ENCODE measurements at places on chromosomes 7 and 10. TPM values are rescaled to one million over a fixed set of nuclear protein-coding genes. Genes with fewer than 3 reads are reported as not detected.

The TFR2 gene
- total RNA-seq: 0.35 TPM

The UPK3B gene
- total RNA-seq: 5.1 TPM

The OPN1SW gene
- not detected for total RNA-seq

The SLC16A9 gene
- total RNA-seq: 1.6 TPM

The MRLN gene
- total RNA-seq: not detected

The ADAM22 gene
- 5.4 TPM for total RNA-seq

The TWIST1 gene
- total RNA-seq: 14.2 TPM

The NKX2-3 gene
- total RNA-seq: 0.42 TPM

The JAKMIP3 gene
- total RNA-seq: 0.42 TPM

DNA sequence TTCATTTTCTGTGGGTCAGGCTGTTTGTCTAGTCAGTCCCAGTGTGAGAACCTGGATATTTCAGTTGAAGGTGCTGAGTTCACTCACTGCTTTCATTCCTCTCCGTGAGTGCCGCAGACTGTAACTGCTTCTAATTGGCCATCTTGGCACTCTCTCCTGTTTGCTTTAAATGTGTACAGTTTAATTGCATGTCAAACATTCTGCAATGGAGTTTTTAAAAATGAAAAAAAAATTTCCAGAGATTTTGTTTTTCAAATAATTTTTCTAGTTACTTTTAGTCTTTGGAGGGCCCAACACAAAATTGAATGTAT is 87.8 kb downstream of the CCSER2 start:
- no peak for DNase-seq
- H3K4me3 ChIP-seq: no peak overlapping the region
- H3K27ac ChIP-seq: no peak overlapping the region
- H3K36me3 ChIP-seq: no peaks in the 10 kb centered on the region

DNA sequence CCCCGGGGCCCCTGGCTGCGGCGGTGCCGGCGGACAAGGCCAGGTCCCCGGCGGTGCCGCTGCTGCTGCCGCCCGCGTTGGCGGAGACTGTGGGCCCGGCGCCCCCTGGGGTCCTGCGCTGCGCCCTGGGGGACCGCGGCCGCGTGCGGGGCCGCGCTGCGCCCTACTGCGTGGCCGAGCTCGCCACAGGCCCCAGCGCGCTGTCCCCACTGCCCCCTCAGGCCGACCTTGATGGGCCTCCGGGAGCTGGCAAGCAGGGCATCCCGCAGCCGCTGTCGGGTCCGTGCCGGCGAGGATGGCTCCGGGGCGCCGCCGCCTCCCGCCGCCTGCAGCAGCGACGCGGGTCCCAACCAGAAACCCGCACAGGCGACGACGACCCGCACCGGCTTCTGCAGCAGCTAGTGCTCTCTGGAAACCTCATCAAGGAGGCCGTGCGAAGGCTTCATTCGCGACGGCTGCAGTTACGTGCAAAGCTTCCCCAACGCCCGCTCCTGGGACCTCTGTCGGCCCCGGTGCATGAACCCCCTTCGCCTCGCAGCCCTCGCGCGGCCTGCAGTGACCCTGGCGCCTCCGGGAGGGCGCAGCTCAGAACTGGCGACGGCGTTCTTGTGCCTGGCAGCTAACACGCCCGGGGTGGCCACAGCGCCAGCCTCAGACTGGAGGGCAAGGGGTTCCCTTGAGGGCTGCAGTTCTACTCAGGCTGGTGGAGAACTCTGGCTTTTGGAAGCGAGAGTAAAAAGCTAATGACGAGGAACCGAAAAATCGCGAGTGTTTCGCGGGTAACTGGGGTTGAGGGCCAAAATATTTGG is 804 bp downstream of the FRAT1 start:
- peak overlapping the region; percentile 95 for H3K4me3 ChIP-seq
- H3K27me3 ChIP-seq: no peaks in the 10 kb centered on the region
- peaks cover 18% of the 10 kb centered on the region for H3K4me1 ChIP-seq
- no peaks in the 10 kb centered on the region for H3K36me3 ChIP-seq

DNA sequence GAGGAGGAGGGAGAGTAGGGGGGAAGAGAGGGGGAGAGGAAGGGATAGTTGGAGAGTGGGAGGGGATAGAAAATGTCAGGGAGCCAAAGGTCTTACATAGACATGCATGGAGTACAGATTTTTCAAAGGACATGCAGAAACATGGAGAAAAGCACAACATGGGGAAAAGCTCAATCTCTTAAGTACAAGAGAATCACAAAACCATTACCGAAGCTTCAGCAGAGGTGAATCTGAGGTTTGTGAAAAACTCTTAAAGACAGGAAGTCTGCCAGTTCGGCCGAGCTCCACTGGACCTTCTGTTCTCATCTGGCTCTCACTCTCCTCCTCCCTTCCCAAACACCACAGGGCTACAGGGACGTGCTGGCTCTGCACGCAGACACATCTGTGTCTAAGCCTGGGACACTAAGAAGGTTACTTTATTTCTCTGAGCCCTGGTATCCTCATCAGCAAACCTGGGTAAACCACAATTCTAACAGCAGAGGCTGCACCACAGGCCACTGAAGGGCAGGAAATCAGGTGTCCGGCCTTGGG is 133.9 kb downstream of the COBL start:
- no peaks in the 10 kb centered on the region for H3K36me3 ChIP-seq
- no peak overlapping the region for H3K4me3 ChIP-seq
- no peak overlapping the region for H3K27ac ChIP-seq
- no peaks in the 10 kb centered on the region for H3K4me1 ChIP-seq
- no peaks in the 10 kb centered on the region for H3K27me3 ChIP-seq

DNA sequence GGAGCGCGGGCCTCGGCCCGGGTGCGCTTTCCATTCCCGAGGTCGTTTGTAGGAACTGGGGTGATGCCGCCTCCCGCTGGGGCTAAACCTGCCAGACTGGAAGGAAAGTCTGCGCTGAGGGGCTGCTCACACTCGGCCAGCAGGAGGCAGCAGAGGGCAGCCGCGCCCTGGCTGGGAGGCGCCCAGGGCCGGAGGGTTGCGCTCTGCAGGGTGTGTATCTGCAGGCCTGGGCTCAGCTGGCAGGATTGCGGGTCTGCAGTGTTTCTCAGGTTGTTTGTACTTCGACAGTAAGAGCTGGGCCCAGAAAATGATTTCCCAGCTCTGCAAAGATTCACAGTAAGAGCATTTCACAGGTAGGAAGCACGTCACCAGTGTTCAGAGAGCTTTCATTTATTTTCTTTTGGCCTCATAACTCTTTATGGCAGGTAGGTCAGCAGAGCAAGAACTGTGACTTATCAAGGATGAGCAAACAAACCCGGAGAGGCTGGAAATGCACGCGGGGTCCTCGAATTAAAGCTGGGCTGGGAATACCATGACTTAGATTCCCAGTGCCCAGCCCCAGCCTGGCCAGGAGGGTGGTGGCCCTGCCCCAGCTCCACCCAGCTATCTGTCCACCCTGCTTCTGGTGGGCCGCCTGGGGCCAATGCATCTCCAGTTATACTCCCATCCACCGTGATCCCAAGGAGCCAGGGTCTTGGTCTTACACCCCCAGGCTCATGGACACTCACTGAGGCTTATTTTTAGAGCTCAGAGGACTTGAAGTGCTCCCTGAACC is 15.2 kb upstream of the PPP2R2D start:
- H3K27ac ChIP-seq: no peak overlapping the region
- no peaks in the 10 kb centered on the region for H3K27me3 ChIP-seq
- no peaks in the 10 kb centered on the region for H3K4me1 ChIP-seq
- peak; percentile 23 for DNase-seq
- no peak overlapping the region for H3K4me3 ChIP-seq
- no peaks in the 10 kb centered on the region for H3K36me3 ChIP-seq

DNA sequence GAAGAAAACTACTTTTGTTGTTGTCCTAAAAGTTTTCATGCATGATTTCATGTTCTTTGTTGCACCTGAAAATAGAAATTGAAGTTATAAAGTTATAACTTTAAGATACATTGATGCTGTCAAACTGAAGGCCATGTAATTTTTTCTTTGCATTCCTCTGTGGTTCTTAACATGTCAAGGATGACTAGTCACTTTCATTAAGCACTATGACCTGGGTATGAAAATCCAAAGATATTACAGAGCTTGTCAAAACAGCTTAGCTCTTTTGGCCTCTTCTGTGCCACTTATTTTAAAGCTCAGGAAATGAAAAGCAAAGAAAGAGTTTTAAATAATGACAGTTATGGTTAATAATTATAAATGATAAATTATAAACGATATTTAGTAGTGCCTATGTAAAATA is 241.6 kb upstream of the CACNA2D1 start:
- H3K4me3 ChIP-seq: no peak overlapping the region
- no peaks in the 10 kb centered on the region for H3K27me3 ChIP-seq
- H3K36me3 ChIP-seq: no peaks in the 10 kb centered on the region
- no peaks in the 10 kb centered on the region for H3K4me1 ChIP-seq

- H3K4me3 ChIP-seq: no peak overlapping the region
- H3K27ac ChIP-seq: no peak overlapping the region
- no peak for DNase-seq
- H3K36me3 ChIP-seq: no peaks in the 10 kb centered on the region
- no peaks in the 10 kb centered on the region for H3K4me1 ChIP-seq
- no peaks in the 10 kb centered on the region for H3K27me3 ChIP-seq
Observed at GRCh38 chr7:12314199-12314598, 89.5 kb downstream of the VWDE start.

- no peak overlapping the region for H3K4me3 ChIP-seq
- H3K4me1 ChIP-seq: no peaks in the 10 kb centered on the region
- DNase-seq: no peak
- H3K36me3 ChIP-seq: no peaks in the 10 kb centered on the region
- no peak overlapping the region for H3K27ac ChIP-seq
Observed at GRCh38 chr7:92988051-92988450, 129.7 kb downstream of the SAMD9 start.

- no peak overlapping the region for H3K27ac ChIP-seq
- H3K27me3 ChIP-seq: no peaks in the 10 kb centered on the region
- no peak overlapping the region for H3K4me3 ChIP-seq
- DNase-seq: no peak
- H3K36me3 ChIP-seq: peaks cover 30% of the 10 kb centered on the region
Observed at GRCh38 chr7:155713384-155713783, 68.9 kb downstream of the RBM33 start.

GRCh38 chr7:137953665-137954470 is 48.0 kb downstream of the CREB3L2 start:
- H3K27me3 ChIP-seq: no peaks in the 10 kb centered on the region
- peaks cover 51% of the 10 kb centered on the region for H3K4me1 ChIP-seq
- no peaks in the 10 kb centered on the region for H3K36me3 ChIP-seq
- H3K4me3 ChIP-seq: peak overlapping the region; percentile 23
- DNase-seq: no peak

GRCh38 chr10:102033787-102034186 is 22.2 kb downstream of the ARMH3 start:
- peaks cover 34% of the 10 kb centered on the region for H3K36me3 ChIP-seq
- DNase-seq: no peak
- no peaks in the 10 kb centered on the region for H3K27me3 ChIP-seq
- H3K27ac ChIP-seq: no peak overlapping the region
- H3K4me1 ChIP-seq: no peaks in the 10 kb centered on the region
- H3K4me3 ChIP-seq: no peak overlapping the region

GRCh38 chr10:132452651-132453469 is 55.9 kb downstream of the PWWP2B start:
- no peaks in the 10 kb centered on the region for H3K36me3 ChIP-seq
- H3K27me3 ChIP-seq: no peaks in the 10 kb centered on the region
- peak overlapping the region; percentile 52 for H3K4me3 ChIP-seq
- H3K4me1 ChIP-seq: peaks cover 3% of the 10 kb centered on the region

DNA sequence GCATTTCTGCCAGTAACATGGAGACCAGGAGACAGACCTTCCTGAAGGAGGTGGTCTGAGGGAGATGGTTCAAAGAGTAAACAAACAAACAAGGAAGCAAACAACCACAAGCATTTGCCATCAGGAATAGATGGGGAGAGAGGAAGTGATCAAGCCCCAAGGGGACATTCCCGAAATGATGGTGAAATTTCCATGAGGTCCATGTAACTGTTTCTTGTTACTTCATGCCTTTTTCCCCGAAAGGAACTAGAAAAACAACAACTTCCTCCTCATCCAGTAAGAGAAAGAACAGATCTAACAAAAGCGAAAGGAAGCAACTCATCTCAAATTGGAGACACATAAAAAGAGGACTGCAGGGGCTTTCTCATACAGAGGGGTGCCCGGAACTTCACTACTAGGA is 152.5 kb upstream of the ZNF32 start:
- peaks cover 30% of the 10 kb centered on the region for H3K4me1 ChIP-seq
- no peaks in the 10 kb centered on the region for H3K36me3 ChIP-seq
- no peak overlapping the region for H3K4me3 ChIP-seq

- no peaks in the 10 kb centered on the region for H3K4me1 ChIP-seq
- H3K4me3 ChIP-seq: no peak overlapping the region
- no peaks in the 10 kb centered on the region for H3K36me3 ChIP-seq
- no peak for DNase-seq
- H3K27me3 ChIP-seq: no peaks in the 10 kb centered on the region
Observed at GRCh38 chr7:25386311-25386744, 158.0 kb upstream of the NPVF start.

DNA sequence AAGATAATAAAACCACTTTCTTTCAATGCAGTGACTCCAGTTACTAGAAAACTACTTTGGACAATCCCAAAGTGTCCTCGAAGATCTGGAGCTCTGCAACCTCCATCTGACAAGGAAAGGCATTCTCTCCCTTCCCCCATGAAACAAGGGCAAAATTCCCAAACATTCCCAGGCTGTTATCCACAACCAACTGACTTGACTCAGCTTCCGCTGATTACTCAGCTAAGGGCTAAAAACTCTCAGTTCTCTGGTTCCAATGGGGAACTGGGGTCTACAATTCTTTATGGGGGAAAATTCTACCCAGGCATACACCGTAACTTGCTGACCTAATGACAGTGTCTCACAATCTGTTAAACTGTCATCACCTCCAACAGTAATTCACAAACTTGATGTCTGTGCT is 48.4 kb downstream of the SFMBT2 start:
- no peaks in the 10 kb centered on the region for H3K36me3 ChIP-seq
- no peak overlapping the region for H3K4me3 ChIP-seq
- no peaks in the 10 kb centered on the region for H3K27me3 ChIP-seq
- H3K4me1 ChIP-seq: no peaks in the 10 kb centered on the region
- DNase-seq: no peak
- no peak overlapping the region for H3K27ac ChIP-seq

- peak overlapping the region; percentile 52 for H3K4me3 ChIP-seq
- peaks cover 4% of the 10 kb centered on the region for H3K4me1 ChIP-seq
- no peak overlapping the region for H3K27ac ChIP-seq
Observed at GRCh38 chr7:137820156-137820555, 26.6 kb downstream of the DGKI start.

DNA sequence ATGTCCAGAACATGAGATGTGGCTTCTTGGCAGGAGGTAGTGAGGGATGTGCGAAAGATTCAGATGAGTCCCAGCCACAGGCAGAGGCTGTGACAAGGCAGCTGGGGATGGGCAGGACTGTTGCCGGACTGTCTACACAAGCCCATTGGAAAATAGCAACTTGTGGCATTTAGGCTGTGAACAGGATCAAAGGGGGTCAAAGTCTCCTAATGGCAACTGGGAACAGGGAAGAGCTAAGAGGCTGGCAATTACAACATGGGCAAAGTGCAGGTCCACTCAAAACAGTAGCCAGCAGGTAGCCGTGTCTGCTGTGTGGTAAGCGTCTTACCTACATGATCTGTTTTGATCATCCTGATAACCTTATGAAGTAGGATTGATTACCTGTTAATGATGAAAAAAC is 254.2 kb upstream of the ZNF32 start:
- peaks cover 15% of the 10 kb centered on the region for H3K4me1 ChIP-seq
- DNase-seq: no peak
- no peak overlapping the region for H3K27ac ChIP-seq
- H3K27me3 ChIP-seq: no peaks in the 10 kb centered on the region
- H3K36me3 ChIP-seq: no peaks in the 10 kb centered on the region

- H3K27me3 ChIP-seq: no peaks in the 10 kb centered on the region
- no peak for DNase-seq
- H3K36me3 ChIP-seq: no peaks in the 10 kb centered on the region
- peak overlapping the region; percentile 16 for H3K27ac ChIP-seq
Observed at GRCh38 chr7:74655768-74656440, 1.6 kb upstream of the GTF2I start.

GRCh38 chr7:50851891-50852290 is 69.2 kb upstream of the GRB10 start:
- DNase-seq: no peak
- no peaks in the 10 kb centered on the region for H3K36me3 ChIP-seq
- no peak overlapping the region for H3K27ac ChIP-seq
- H3K27me3 ChIP-seq: no peaks in the 10 kb centered on the region
- no peak overlapping the region for H3K4me3 ChIP-seq

Measured in thoracic aorta (tissue), 2 donors.